Activated T-cell treated with anti-CD3 and anti-CD28 coated beads, Interleukin-2, amount 50 U/mL, for 24 hours (primary cell): ENCODE measurements at places on chromosomes 3 and 15.

GRCh38 chr3:143031327-143031726 is 30.0 kb downstream of the U2SURP start:
- no peak for DNase-seq

DNA sequence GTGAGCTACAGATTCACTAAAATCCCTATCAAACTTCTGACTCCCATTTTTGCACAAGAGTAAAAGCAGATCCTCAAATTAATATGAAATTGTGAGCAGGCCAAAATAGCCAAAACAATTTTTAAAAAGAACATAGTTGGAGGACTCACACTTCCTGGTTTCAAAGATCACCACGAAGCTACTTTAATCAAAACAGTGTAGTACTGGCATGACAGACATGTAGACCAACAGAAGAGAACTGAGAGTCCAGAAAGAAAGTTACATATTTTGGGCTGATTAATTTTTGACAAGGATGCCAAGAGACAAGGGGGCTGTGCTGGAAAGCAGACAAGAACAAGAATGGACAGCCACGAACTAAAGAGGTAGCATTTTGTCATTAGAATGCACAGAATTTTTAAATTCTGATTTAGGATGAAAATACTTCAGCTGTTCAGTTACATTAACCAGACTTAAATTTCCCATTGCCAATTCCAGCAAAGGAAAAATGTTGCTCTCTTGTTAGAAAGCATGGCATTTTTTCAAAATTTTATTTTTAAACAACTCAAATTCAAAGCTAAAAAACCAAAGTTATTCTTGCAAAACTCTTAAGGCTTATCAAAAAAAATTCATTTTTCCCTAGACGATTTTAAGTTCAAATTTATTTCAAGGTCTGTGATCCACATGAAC is 14.0 kb downstream of the RYK start:
- no peak for DNase-seq

DNA sequence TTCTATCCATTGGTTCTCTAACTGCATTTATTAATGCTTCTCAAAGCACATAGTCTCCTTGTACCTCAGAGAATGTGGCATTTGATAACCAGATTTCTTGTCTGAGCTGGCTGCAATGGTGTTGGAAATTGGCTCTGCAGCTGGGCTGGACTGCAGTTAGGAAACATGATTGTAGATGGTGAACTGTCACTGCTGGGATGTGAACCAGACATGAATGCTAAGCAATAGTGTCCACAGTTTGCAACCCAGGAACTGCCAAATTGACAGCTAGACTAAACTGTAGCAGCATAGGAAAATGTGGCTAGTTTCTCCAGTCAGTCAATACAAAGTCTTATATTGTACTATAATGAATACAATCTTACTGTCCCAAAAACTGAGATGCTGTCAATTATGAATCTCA is 656.6 kb upstream of the GOLIM4 start:
- no peak for DNase-seq

DNA sequence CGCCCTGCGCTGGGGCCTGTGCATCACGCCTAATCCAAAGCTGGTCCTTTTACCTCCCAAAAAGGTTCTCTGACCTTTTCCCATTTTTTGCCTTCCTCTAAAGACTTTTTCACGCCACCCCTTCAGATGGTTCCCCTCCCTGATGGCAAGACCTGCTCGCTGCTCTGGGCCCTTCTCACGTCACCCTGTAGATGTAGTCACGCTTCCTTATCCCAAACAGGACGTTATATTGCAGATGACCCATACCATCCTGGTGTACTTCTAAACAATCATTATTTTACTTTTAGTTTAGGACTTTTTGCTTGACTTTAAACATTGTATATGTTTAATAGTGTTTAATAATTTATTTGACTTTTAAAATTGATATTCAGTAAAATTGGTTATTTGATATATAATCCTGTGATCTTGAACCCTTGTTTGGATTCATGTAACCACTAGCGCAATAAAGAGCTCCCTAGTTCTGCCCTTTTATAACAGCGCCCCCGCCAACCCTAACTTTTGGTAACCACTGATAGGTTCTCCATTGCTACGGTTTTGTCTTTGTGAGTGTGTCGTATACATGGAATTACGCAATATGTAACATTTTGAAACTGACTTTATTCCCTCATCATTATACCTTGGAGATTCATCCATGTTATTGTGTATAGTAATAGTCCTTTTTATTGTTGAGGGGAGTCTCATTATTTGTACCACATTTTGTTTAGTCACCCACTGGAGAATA is 159.0 kb upstream of the CHRNA7 start:
- DNase-seq: no peak

GRCh38 chr3:59540696-59541095 is 490.9 kb upstream of the CFAP20DC start:
- no peak for DNase-seq

DNA sequence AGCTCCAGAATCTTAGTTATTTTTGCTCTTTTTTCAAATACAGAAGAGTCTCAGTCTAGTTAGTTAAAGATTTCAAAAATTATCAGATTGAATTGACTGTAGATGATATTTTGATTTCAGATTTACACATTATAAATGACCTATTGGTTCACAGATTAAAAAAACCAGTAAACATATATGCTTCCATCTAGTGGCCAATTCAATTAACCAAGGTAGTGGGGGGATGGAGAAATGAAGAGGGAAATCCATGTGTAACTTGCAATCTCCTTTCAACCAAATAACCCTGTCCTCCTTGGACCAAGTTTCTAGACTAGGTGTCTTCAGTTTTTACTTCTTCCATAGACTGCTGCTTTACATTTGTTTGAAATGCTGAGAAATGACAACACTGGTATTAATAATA is 789.8 kb downstream of the ROBO1 start:
- DNase-seq: no peak

DNA sequence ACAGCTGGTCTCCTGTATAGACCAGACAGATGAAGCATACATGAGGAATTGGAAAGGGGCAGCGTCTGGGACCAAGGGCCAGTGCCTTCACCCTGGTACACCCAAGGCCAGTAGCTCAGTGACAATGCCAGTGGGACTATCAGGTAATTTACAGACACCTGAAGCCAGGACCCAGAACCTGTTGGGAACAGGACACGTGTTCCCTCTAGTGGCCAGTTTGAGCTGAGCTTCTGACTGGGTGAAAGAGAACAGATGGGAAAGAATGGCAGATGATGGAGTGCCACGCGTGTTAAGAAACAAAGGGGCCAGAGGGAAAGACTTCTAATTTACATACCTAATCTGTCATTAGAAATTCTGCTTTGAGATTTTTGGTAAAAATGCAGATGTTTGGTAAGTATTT is 5.1 kb upstream of the SLC25A38 start:
- peak; percentile 59 for DNase-seq

- DNase-seq: no peak
These were observed 340.3 kb upstream of the RBMS3 start for GRCh38 chr3:28940530-28940929.

DNA sequence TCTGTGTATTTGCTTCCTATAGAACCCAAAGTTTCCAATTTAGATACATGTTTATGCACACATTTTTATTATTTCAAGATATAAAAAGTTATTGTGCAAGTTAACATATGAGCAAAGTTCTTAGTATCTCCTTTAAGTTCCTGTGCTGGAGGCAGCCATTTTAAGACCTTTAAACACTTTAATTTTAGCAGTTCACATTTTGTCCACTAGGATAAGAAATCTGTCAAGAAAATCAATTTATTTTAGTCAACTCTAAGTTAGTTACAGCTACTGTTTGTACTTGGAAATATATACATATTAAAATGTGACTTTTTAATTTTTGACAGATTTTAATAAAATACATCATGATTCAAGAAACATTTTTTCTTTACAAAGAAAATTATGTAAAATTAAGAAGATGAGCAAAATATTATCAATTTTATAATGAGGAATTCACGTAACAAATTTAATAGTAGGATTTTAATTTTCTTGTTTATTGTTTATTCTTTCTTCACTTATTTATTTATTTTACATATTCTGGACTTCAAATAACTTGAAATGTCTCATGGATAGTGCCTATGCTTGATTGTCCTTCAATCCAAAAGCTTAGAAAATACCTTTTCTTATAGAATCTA is 402.6 kb upstream of the GBE1 start:
- DNase-seq: no peak

DNA sequence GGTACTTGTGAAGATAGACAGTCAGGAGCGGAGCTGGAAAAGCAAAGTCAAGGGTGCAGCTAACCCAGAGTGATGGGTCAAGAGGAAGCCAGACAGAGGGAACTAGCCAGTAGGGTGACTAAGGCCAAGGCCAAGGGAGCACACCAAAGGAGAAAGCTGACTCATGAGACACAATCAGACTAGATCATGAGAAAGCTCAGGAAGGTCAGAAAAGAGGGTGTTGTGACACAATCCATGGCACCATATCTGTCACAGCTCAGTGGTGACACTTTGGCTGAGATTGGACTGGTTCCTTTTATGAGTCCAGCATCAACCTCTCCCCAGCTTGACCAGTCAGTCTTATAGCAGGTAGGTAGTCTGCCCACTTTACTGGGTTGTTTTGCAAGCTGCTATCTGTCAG is 22.2 kb downstream of the P2RY1 start:
- no peak for DNase-seq

DNA sequence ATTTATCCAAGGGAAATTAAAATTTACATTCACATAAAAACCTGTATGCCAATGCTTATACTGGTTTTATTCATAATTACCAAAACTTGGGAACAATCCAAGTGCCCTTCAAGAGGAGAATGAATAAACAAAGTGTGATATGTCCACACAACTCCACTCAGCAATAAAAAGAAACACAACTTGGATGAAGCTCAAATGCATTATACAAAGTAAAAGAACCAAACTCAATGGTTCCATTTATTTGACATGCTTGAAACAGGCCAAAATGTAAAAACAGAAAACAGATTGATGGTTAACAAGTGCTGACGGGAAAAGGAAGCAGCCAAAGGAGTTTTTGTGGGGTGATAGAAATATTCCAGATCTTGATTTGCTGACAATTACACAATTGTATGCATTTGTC is 23.5 kb downstream of the OCA2 start:
- no peak for DNase-seq

DNA sequence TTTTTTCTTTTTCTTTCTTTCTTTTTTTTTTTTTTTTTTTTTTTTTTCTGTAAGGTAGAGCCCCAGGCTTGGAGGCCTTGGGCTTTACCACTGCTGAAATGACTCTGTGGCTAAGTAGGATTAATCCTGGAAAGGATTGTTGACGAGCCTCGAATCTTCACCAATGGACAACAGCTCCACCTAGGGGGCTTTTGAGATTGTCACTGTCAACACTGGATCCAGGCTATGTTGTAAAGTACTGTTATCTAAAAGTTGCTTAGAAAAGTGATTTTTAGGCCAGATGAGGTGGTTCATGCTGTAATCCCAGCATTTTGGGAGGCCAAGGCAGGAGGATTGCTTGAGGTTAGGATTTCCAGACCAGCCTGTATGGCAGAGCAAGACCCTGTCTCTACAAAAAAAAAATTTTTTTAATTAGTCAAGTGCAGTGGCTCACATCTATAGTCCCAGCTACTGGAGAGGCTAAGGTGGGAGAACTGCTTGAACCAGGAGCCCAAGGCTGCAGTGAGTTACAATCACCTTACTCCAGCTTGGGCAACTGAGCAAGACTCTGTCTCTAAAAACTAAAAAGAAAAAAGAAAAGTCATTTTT is 41.6 kb downstream of the KLHL18 start:
- DNase-seq: no peak

- DNase-seq: no peak
These were observed 8.6 kb downstream of the ZIC1 start for GRCh38 chr3:147417551-147418295.

GRCh38 chr3:11155341-11156025 is 1.2 kb downstream of the HRH1 start:
- DNase-seq: peak; percentile 49

DNA sequence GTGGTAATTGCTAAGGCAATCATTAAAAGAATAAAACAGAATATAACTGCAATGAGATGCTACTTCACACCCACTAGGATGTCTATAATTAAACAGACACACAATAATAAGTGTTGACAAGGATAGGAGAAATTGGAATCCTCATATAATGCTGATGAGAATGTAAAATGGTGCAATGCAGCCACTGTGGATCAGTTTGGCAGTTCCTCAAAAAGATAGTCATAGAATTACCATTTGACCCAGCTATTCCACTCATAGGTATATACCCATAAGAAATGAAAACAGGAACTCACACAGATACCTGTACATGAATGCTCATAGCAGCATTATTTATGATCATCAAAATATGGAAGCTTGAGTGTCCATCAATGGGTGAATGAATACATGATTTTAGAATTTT is 9.6 kb upstream of the RNF111 start:
- no peak for DNase-seq

DNA sequence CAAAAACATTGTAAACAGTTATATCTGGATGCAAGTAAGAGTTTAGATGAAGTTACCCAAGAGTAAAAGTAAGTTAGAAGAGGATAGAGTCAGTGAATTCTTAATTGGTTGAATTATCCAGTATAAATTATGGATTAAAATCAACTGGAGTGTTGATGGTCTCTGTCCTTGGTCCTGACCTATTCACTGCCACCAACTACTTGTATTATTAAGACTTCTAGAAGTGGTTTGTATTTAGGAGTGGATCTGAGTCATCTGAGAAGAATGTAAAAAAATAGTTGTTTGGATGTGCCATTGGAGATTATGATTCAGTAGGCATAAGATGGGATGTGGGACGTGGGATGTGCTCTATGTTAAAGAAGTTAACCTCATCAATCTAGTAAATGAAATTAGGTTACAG is 86.4 kb downstream of the SYNPR start:
- no peak for DNase-seq

DNA sequence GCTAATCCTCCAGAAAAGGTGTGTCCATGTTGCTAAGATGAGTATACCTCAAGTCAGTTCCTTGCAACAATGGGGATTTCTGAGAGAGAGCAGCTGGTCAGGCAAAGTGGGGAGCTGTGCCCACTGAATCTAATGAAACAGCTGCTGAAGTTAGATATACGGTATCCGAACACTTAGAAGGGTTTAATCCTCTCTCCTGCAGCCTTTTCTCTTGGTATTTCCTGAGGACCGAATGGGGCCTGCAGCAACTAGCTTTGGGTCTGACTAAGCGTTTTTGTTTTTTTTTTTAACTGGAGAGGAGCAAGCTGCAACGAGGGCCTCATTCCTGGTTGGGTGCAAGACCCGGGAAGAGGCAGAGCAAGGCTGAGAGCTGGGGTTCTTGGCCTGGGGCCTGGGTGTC is 37.6 kb upstream of the BNC1 start:
- DNase-seq: no peak

GRCh38 chr3:30639937-30640336 is 33.5 kb downstream of the TGFBR2 start:
- no peak for DNase-seq

GRCh38 chr15:100278596-100279380 is 63.0 kb downstream of the ADAMTS17 start:
- no peak for DNase-seq

DNA sequence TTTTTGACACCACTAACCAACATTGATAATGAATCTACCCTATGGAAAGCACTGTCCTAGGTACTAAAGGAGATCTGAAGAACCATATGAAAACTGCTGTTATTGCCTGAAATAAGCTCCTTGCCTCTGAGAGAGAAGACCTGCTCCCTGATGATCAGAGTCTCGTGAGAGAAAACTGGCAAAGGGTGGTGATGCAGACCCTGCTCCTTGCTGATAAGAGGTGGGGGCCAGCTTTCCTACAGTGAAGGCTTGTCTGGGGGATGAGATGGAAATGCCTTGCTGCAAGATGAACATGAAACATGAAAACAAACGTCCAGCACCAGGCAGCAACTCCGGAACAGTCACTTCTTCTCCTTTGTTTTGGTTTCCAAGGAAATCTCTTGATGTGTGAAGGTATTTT is 31.9 kb downstream of the RASGRP1 start:
- DNase-seq: no peak
